ENCODE measurements at places on chromosomes 6 and 20.

DNA sequence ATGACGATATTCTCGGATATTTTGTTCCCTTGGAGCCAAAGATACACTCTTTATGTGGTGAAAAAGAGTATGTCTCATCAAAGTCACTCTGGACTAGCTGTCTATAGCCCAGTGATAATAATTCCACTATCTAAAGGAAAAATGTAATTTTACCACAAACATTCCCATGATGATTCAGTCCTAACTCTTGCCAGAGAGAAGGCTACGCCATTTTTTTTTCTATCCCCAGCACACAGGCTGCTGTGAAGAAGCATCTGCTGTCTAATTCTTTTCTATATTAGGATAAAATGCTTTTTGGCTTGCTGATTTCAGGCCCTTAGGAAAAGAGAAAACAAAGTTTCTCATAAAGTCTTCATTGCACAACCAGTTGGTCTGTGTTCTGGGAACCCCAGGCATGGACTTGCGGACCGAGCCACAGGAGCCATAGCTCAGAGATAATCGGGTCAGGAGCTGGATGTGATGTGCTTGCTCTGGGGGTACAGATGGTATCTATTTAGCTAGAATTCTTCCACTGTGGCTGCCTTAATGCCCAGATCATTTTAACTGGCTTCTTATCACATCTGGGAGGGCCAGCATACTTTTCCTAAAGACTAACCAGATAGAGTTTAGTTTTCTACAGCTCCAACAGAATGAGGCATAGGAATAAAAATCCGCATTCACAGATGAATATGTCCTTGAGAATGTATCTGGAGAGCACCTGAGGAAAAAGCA, 683.7 kb upstream of the ID4 start:
- DNase-seq, result no peak

DNA sequence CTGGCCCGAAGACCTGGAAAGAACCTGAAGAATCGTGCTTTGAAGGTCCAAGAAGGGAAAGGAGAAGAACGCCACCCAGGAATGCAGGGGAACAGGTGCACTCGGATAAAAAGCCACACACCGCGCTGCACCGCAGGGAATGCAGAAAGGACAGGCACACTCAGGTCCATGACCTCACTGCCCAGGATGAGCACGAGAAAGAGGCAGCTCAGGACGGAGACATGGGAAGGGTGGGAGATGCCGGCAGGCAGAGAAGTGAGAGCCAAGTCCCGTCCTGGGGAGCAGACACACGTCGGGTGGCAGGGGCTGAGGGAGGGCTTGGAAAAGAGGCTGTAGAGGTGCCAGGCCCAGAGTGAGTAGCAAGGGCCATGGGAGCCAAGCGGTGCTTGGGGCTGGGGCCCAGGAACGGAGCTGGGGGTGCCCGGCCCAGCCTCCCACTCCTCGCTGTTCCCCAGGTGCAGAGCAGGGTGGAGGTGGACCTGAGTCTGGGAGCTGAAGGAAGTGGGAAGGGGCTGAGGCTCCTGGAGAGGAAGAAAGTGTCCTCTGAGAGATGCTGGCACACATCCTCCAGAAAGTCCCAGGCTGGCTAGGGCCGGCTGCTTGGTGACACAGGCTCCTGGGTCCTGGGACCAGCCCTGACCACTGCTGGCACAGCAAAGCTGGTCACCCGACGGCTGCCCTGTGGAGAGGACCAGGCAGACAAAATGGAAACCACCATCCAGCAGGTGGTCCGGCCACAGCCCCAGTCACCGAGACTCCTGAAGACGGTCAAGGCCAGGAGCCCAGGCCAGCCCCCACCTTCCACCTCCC, 91.3 kb downstream of the PSMB1 start:
- DNase-seq, result no peak

- DNase-seq, result peak; percentile 48
These were observed 1.3 kb downstream of the RGL2 start for GRCh38 chr6:33297406-33297955.

- no peak for DNase-seq
These were observed 49.5 kb upstream of the PCSK2 start for GRCh38 chr20:17177341-17177740.

DNA sequence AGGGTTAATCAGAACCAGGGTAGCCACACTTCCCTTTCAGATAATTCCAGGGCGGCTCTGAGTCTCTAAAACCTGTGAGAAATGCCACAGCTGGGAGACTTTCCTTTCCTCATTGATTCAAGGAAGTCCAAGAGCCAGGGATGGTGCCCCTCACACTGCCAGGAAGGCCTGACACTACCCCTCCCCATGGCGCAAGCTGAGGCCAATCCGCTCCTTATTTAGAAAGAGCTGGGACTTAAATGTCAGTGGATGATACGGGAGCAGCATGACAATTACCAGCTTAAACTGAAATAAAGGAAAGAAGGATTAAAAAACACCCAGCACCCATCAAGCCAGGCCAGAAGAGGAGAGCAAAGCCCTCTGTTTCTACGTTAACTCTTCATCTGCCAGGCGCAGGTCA, 244.4 kb downstream of the LRFN2 start:
- DNase-seq, result no peak

DNA sequence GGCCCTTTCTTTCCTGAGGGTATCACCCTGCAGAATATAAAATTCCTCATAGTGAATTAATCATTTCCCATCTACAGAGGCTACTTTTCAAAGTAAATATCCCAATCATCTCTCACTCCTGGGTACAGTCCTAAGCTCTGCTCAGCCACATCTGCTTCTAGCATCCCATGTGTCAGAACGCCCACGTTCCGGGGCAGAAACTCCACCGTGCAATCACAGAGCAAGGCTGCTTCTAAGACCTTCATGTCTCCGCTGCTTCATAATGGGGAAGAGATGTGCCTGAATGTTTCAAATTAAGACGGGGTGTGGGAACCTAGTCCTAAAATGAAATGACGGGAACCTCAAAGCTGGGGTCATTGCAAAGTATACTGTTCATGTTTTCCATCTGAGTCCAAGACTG, 208.8 kb upstream of the GMDS start:
- DNase-seq, result no peak

DNA sequence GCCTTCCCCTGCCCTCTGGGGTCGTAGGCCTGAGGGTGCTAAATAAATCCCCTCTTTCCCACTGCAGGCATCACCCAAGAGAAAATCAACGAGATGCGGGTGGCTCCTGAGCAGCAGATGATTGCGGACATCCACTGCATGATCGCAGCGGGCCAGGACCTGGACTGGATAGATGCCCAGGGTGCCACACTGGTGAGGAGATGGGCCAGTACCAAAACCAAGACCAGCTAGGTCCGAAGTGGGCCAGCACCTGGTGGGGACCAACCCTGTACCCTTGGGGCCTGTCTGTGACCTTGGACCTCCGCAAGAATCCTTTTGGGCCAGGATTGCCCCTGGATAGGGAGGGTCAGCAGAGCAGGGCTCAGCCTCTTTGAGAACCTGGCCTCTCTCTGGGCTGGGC, 23.6 kb upstream of the FAM83D start:
- no peak for DNase-seq

GRCh38 chr6:110196874-110197273, 16.6 kb downstream of the CDC40 start:
- DNase-seq, result no peak

GRCh38 chr6:34544776-34545471, 11.2 kb downstream of the SPDEF start:
- DNase-seq, result no peak
